ENCODE measurements at places on chromosomes 1 and 21.

- peak; percentile 76 for DNase-seq
Observed at GRCh38 chr1:211829343-211830054, 1.1 kb downstream of the LPGAT1 start.

GRCh38 chr1:151003180-151003579 is 3.5 kb downstream of the MINDY1 start:
- no peak for DNase-seq

- no peak for DNase-seq
Observed at GRCh38 chr21:15631342-15631741, 98.4 kb upstream of the USP25 start.

GRCh38 chr1:214378492-214378891 is 97.5 kb downstream of the SMYD2 start:
- DNase-seq = no peak

- no peak for DNase-seq
Observed at GRCh38 chr1:53180226-53180625, 16.4 kb upstream of the CPT2 start.

DNA sequence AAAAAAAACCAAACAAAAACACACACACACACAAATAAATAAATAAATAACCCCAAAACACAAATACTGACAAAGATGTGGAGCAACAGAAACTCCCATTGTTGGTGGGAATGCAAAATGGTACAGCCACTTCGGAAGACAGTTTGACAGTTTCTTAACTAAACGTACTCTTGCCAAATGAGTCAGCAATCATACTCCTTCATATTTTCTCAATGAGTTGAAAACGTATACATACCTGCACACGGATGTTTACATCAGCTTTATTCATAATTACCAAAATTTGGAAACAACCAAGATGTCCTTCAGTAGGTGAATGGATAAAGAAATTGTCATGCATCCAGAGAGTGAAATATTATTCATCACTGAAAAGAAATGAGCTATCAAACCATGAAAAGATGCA is 23.5 kb downstream of the ASAP3 start:
- no peak for DNase-seq

DNA sequence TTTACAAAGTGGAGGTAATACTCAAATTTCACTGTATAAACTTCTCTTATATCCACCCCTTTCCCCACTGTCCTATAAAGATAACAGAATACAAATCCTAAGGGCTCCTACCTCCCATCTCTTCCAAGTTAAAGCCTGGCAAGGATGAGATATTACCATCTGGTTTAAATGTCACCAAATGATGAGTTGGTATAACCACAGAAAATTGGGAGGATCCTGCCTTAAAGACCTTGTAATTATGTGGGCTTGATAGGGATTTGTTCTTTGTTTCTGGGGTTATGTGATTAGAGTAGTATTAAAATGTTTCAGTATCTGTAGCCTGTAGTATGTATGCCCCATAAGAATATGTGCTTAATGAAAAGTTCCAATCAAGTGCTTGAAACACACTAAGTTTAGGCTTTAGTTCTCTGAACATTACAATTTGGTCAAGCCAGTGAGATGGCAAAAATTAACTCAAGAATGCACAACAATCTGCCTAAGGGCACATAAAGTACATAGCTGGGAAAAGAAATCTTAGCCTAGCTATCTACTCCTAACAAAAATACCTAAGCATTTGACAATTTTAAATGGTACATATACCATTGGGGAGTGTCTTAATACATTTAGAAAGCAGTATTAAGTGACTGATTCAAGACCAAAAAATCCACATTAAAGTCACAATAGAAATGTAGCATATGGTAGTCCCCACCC is 14.0 kb downstream of the KDM5B start:
- no peak for DNase-seq

DNA sequence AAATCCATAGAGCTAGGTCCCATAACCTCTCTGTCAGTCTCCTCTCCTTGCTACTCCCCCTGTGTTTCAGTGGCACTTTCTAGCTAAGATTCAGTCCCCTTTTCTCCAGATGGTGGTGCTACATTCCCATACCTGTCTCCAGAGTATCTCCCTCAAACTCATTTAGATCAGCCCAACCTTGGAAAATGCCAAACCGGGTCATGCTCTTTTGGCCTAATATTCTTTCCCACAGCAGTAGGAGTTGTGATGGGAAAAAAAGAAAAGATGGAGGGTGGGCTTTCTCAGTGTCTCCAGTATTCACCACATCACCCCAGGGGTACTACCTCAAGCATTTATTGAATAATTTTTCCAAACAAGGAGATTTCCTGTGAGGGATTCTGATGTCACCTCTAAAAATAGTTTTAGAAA is 3.2 kb upstream of the RXFP4 start:
- DNase-seq = peak; percentile 76

DNA sequence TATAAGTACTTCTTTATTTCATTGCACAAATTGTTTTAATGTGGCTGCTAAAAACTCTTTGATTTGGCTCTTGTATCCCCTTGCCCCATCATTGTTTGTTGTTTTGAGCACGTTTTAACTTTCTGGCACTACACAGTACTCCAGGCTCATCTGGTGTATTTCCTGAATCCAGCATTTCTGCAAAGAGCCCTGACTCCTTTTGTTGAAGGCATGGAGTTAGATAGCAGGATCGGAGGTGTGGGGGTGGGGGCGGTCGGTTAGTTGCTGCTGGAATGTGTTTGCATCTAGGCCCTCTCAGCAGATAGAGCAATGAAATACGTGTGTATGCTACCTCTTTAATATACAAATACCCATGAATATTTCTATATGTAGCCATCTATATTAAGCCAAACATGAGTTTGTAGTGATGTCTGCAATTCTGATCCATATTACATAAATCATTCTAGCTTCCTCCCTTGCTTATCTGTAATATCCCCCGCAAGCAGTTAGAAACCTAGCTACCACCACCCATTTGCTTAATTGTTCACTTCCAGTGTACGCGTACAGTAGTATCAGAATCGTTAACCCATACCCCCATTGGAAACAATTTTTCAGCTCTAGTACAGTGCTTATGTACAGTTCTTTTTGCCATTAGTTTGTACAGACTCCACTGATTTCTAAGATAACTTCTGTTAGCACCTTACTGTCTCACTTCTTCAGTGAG is 106.0 kb downstream of the NOS1AP start:
- DNase-seq = peak; percentile 79

- DNase-seq = no peak
Observed at GRCh38 chr1:219085988-219086387, 87.7 kb upstream of the LYPLAL1 start.

GRCh38 chr1:43763497-43763973 is 56.2 kb downstream of the ST3GAL3 start:
- DNase-seq = peak; percentile 86

GRCh38 chr1:244322791-244323521 is 128.8 kb downstream of the ADSS2 start:
- peak; percentile 79 for DNase-seq

GRCh38 chr1:100629391-100629790 is 90.2 kb upstream of the VCAM1 start:
- no peak for DNase-seq

GRCh38 chr21:36454706-36455105 is 25.2 kb downstream of the CLDN14 start:
- no peak for DNase-seq

DNA sequence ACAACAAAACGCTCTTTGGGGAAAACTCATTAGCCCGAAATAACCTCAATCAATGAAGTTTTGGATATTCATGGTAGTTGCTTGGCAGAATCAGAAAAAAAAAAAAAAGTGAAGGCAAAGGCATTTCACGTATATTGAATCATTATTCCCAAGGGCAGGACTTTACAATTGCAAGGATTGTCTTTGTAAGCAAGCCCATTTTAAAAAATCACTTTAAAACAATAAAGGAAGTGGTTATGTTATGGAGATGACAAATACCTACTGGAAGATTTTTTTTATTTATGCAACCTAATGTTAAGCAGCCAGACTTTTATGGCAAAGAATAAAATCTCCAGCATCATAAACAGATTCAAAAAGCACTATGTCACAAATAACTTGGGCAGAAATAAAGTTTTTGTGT is 9.3 kb downstream of the GJB4 start:
- no peak for DNase-seq

- peak; percentile 96 for DNase-seq
Observed at GRCh38 chr1:11918799-11919519, 7.3 kb downstream of the KIAA2013 start.

GRCh38 chr1:168134132-168134531 is 2.6 kb downstream of the GPR161 start:
- DNase-seq = no peak

DNA sequence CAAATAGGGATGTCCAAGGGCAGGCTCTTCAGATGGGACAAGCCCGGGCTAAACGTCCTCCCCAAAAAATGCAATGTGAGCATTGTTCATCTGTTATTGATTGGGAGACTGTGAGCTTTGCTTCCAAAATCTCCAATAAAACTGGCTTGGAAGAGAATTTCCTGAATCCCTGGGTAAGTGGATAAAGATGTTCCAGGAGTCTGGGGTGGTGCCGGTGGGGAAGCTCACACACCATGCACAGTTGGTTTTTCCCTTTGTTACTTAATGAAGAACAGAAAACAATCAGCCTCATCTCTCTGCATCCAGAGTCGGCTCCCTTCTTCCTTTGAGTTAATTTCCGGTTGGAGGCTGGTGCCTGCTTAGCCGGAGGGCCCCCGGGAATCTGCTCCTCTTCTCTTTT is 72.1 kb upstream of the ZBTB40 start:
- DNase-seq = no peak

DNA sequence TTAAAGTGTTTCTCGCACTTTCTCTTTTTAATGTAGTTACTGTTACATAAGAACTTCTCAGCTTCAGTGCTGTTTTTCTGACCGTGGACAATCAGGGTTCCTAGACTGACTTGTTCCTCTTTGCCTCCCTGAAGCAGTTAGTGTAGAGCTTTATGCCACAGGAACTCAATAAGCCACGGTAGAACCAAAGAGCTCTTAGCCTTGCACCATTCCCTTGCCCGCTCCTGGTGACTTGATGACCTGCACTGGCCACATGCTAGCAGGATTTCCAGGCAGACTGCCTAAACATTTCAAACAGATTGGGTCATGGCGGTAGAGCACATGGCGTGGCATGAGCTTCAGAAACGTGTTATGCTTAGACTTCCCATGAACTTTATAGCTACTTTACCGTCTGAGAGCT is 18.8 kb upstream of the FASLG start:
- no peak for DNase-seq
